Activated CD4-positive, alpha-beta T cell treated with anti-CD3 and anti-CD28 coated beads for 36 hours (primary cell): ENCODE measurements at places on chromosomes 2 and 18.

DNA sequence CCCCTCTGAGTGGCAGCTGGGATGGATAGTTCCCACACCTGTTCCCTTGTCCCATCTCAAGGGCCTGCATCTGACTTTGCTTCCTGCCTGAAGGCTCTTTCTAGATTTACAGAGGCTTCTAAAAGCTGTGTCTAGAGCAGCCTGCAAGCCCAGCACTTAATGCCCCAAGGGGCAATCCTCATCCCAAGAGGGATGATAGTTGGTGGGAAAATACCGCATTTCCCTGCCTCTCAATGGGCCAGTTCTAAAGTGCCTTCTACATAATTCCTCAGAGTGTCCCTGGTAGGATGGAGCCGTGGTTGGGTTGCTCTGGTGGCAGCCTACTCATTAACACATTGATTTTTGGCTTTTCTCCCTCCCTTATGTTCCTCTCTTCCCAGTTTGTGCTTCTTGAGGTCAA lies 29.5 kb downstream of the LAMA3 start:
- DNase-seq = no peak

GRCh38 chr2:95670167-95670566 lies 78.4 kb downstream of the TRIM43 start:
- no peak for DNase-seq

DNA sequence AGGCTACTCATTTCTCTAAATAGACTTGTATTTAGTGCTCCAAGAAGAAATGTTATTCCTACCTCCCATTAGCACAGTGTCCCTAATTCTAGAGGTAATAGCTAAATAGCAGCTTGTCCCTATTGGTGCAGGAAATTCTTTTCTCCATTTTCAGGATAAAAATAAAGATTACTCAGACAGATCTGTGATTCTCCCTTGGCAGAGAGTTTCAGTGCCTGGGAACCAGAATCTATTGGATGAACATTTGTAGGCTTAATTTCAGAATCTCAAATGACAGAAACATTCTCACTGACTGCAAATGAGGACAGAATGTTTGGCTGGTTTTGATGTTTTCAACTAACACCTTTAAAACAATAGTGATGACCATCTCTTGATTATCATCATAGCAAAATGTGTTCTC lies 33.3 kb upstream of the LGALSL start:
- no peak for DNase-seq

DNA sequence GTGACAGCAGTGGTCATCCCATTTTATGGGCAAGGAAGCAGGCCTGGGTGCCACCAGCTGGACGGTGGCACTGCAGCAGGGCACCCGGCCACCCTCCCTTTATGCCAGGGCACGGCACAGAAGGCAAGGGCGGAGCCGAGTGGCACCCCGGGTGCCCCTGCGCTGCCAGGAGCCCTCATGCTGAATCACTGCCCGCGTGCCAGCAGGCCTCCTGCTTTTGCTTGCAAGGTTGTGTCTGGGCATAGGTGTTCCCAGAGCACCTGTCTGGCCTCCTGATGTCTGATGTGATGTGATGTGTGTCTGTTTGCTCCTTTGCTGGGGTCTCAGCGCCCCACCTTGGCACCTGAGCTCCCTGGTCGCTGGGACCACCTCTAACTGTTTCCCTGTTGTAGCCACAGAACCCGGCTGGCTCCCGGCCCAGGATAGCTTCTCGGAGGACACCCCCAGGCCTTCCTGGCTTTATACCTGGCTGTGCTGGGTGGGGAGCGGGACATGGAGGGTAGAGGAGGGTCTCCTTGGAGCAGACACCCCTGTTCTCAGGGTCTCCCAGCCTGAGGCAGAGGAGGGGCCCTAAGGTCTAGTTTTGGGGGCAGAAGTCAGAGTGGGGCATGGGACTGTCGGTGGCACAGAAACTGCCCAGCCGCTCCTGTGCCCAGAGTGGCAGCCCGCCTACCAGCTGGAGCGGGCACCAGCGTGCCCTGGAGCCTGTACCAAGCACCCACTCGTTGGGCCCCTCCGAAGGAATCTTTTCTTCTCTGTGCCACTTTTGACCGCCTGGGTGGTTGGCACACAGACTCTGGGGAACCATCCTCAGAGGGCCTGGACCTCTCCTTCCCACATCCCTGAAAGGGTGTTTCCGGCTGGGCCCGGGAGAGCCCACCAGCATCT lies 3.6 kb downstream of the GPC1 start:
- no peak for DNase-seq

- DNase-seq = no peak
Measured at GRCh38 chr18:46466234-46467160, 190.5 kb downstream of the LOXHD1 start.

GRCh38 chr18:53799134-53799533 lies 425.3 kb downstream of the MBD2 start:
- DNase-seq = no peak
